GM12878 (cell line): ENCODE measurements at places on chromosomes 6 and 20. TPM values are rescaled to one million over a fixed set of nuclear protein-coding genes. Genes with fewer than 3 reads are reported as not detected.

- H3K4me1 ChIP-seq, result peaks cover 16% of the 10 kb centered on the region
- no peak overlapping the region for H3K4me3 ChIP-seq
- no peak for DNase-seq
- no peaks in the 10 kb centered on the region for H3K27me3 ChIP-seq
- H3K27ac ChIP-seq, result no peak overlapping the region
- H3K36me3 ChIP-seq, result no peaks in the 10 kb centered on the region
Measured at GRCh38 chr6:4813055-4813454, 36.9 kb downstream of the CDYL start.

Gene SPATA25
- 1.0 and 2.4 TPM in 2 replicates for total RNA-seq

GRCh38 chr20:24337551-24337950 lies 131.9 kb upstream of the SYNDIG1 start:
- no peak for DNase-seq
- H3K4me3 ChIP-seq, result no peak overlapping the region
- no peaks in the 10 kb centered on the region for H3K27me3 ChIP-seq

Gene CNR1
- 15.4 TPM in 2 replicates for total RNA-seq
